Fibroblast of lung (primary cell): ENCODE measurements at places on chromosomes 13 and 19.

- peak; percentile 6 for DNase-seq
Observed at GRCh38 chr13:45954836-45955800, 97.4 kb downstream of the ZC3H13 start.

- no peak for DNase-seq
Observed at GRCh38 chr13:43953370-43953769, 73.7 kb downstream of the LACC1 start.

GRCh38 chr19:30070198-30070967 is 128.3 kb downstream of the URI1 start:
- DNase-seq = no peak

GRCh38 chr19:2227415-2228156 is 8.5 kb downstream of the PLEKHJ1 start:
- no peak for DNase-seq

- DNase-seq = no peak
Observed at GRCh38 chr13:35711909-35712308, 235.4 kb upstream of the MAB21L1 start.

DNA sequence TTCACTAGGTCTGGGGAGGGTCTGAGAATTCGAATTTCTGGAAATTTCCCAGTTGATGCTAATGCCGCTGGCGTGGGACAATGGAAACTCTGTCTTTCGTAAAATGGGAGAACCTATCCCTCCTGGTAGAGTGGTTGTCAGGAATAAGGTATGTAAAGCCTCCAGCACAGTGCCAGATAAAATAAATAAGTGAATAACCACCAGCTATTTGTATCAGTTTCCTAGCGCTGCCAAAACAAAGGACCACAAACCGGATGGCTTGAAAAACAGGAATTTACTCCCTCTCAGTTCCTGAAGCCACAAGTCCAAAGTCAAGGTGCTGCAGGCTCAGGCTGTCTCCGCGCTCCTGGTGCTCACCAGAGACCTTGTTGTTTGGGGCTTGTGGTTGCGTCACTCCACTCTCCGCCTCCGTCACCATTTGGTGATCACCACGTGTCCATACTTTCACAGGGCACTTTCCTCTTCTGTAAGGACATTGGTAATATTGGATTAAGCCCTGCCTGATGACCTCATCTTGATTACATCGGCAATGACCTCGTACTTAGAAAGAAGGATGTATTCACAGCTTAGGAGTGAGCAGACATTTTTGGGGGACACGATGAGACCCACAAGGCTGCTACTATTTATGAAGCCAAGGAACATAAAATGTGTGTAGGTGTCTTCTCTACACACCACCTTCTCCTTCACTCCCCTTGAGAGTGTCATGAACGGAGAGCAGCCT is 428.5 kb downstream of the IRS2 start:
- DNase-seq = no peak

- no peak for DNase-seq
Observed at GRCh38 chr19:5157186-5157585, 183.4 kb downstream of the PTPRS start.

- no peak for DNase-seq
Observed at GRCh38 chr13:66933527-66933926, 296.6 kb downstream of the PCDH9 start.

GRCh38 chr19:49592486-49593232 is 1.7 kb downstream of the PRR12 start:
- DNase-seq = no peak
